Non-pigmented ciliary epithelial cell (primary cell): ENCODE measurements at places on chromosomes 16 and 17.

GRCh38 chr17:55699181-55699860 lies 23.3 kb downstream of the TMEM100 start:
- no peak for DNase-seq

GRCh38 chr17:21170809-21171208 lies 43.2 kb downstream of the TMEM11 start:
- DNase-seq, result no peak

DNA sequence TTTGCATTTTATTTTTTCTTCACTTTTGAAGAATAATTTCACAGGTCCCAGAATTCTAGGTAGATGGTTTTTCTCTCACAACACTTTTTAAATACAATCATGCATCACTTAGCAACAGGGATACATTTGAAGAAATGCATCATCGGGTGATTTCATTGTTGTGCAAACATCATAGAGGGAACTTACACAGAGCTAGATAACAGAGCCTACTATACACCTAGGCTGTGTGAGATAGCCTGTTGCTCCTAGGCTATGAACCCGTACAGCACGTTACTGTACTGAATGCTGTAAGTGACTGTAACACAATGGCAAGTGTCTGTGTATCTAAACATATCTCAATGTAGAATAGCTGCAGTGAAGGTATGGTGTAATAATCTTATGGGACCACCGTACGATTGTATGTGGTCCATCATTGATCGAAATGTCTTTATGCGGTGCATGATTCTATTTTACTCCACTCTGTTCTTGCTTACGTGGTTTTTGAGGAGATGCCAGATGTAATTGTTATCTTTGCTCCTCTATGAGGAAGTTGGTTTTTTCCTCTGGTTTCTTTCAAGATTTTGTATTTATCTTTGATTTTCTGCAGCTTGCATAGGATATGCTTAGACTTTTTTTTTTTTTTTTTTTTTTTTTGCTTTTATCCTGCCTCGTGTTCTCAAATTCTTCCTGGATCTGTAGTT lies 35.5 kb upstream of the TMEM92 start:
- DNase-seq, result no peak

- no peak for DNase-seq
These were observed 8.2 kb downstream of the RHBDF1 start for GRCh38 chr16:63998-64913.

DNA sequence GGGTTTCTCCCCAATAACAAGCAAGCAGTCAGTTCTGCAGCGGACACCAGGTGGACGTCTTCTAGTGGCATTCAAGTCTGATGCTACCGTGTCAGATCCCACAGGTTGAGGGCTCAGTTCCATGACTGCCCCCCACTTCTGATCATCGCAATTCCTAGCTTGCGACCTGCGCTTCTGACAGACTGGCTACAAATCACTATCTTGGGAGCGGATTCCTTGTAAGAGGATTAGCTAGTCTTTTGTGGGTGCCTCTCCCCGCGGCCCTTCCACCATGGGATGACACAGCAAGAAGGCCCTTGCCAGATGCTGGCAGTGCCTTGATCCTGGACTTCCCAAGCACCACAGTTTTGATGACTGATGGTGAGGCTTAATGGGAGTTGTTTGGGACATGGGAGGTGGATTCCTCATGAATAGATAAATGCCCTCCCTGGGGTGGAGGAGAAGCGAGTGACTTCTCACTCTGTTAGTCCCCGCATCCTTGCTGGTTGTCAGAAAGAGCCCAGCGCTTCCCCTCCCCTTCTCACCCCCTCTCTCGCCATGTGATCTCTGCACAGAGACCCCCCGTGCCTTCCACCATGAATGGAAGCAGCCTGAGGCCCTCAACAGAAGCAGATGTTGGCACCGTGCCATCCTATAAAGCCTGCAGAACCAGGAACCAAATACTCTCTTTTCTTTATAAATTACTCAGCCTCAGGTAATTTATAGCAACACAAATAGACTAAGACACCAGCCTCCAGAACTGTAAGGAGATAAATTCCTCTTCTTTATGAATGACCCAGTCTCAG lies 19.1 kb downstream of the CDIP1 start:
- no peak for DNase-seq

DNA sequence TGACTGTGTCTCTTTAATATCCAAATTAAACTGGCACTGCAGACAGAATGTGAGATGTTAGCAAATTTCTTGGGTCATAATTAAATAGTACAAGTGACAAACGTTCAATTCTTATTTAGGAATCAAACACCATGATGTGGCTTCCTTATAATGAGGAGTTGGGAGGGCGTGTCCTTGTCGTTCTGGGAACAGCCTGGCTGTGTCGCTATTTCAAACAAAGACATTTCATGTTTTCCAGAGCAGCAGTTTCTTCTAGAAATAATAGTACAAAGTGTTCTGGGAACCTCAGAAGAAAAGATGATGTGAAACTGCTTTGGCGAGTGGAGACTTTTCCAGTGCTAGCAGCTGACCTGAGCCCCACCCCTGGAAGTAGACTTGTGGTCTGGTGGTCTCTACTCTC lies 301.7 kb upstream of the N4BP1 start:
- no peak for DNase-seq
